ENCODE measurements at places on chromosomes 11 and 22.

DNA sequence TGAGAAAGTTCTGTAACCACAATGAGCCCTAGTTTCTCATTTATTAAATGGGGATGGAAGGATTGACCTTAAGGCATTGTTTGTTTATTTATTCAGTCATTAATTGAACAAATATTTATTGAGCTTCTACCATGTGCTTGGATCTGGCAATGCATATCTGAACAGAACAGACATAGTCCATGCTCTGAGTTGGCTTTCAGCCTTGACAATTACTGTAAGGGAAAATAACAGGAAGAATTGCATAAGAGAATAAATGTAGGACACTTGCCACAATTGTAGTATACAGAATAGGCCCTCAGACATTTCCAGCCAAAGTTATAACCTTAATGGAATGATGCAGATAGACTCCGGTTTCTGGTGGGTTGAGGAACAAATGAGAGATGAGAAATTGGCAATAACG, 160.5 kb upstream of the TTC12 start:
- no peak for DNase-seq

- no peak for DNase-seq
These were observed 4.7 kb upstream of the RANBP1 start for GRCh38 chr22:20111045-20111688.

DNA sequence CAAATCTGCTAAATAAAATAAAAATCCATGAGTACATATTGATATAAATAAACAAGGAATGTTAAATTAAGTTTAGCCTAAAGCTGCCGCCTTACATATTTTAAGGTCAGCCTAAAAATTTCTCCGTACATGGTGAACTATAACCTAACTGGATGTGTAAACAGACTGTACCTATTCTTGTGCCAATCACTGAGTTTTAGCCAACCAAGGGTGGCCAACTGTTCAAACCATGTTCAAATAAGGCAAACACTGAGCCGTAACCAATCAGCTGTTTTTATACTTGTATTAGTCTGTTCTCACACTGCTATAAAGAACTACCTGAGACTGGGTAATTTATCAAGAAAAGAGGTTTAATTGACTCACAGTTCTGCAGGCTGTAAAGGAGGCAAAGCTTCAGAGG, 8.6 kb upstream of the QSER1 start:
- DNase-seq: no peak

- no peak for DNase-seq
These were observed 31.3 kb downstream of the CARD18 start for GRCh38 chr11:105108247-105108646.

GRCh38 chr11:64511966-64512365, 79.1 kb upstream of the SLC22A12 start:
- DNase-seq: no peak

DNA sequence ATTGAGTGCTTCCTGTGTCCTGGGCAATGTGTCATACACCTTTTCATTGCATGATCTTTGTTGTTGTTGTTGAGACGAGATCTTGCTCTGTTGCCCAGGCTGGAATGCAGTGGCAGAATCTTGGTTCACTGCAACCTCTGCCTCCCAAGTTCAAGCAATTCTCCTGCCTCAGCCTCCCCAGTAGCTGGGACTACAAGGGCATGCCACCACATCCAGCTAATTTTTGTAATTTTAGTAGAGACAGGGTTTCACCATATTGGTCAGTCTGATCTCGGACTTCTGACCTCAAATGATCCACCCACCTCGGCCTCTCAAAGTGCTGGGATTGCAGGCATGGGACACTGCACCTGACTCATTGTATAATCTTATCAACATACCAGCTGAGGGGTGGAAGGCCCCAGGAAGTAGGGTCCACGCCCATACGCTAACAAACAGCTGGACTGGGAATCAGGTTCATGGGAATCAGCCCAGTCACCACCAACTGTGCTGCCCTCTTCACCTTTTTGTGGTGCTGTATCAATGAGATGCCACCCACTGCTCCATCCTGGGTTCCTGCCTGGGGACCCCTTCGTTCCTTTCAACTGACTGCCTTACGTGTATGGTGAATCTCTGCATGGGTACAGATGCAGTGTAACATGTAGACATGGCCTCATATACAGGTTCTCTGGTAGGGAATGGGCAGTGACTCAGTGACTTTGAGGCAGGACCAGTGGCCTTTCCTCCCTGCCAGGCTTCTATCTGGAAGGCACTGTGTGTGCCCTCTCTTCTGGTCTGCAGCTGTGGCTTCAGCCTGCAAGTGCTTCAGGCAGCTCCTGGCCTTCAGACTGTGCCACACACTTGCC, 32.5 kb upstream of the YWHAH start:
- DNase-seq: no peak

GRCh38 chr22:24289741-24290163, 19.1 kb downstream of the SPECC1L start:
- DNase-seq: no peak

GRCh38 chr11:25613865-25614264, 718.1 kb upstream of the ANO3 start:
- DNase-seq: no peak

DNA sequence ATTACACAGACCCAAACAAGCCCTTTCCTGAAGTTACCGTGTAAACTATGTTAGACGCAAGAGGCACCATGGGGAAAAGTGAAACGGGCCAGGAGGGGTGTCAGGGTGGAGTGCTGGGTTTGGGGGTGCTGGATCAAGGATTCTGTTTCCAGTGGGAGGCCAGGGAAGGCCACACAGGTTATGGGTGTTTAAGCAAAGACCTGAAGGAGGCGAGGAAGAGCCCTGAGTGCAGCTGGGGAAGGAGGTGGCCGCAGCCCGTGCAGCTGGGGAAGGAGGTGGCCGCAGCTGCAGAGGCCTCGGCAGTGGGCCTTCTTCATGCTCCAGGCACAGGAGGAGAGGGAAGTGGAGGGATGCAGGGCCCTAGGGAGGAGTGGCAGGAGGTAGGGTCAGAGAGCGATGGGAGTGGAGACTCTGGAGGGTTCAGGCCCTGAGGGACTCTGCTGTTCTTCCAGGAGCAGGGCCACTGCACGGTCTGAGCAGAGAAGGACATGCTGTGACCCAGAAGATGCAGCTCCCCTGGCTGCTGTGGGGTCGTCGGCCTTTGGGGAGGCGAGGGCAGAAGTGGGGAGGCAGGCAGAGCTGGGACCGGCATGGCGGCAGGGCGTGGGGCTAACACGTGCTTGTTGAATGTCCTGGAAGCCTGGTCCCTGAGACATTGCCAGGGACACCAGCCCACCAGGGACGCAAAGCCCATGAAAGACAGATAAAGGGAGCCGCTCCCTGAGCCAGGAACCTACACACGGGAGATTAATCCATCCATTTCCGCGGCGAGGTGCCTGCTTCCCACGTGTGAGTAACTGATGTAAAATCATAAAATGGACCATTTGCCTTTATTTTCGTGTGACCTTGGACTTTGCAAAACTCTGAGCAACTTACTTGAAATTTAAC, 1049.1 kb downstream of the BRD1 start:
- DNase-seq: no peak

GRCh38 chr11:75594211-75594610, 32.2 kb downstream of the SERPINH1 start:
- no peak for DNase-seq

DNA sequence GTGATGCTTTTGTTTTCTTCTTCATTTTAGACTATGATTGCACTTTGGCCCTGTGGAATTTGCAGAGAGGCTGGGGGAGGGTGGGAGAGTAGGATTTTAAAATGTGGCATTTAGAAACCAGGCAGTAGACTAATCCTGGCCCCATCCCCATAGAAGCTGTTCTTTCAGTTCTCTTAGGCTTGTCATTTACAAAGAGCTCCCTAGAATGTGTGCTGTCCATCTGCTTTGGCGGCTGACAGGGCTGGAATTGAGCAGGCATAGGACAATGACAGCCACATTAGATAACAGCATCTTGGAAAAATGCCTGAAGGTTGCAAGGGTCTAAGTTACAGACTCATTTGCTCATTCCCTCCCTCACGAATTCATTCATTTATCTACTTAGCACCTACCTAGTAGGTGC, 9.8 kb downstream of the INSC start:
- no peak for DNase-seq

GRCh38 chr11:89516496-89516895, 25.3 kb upstream of the NOX4 start:
- DNase-seq: no peak

DNA sequence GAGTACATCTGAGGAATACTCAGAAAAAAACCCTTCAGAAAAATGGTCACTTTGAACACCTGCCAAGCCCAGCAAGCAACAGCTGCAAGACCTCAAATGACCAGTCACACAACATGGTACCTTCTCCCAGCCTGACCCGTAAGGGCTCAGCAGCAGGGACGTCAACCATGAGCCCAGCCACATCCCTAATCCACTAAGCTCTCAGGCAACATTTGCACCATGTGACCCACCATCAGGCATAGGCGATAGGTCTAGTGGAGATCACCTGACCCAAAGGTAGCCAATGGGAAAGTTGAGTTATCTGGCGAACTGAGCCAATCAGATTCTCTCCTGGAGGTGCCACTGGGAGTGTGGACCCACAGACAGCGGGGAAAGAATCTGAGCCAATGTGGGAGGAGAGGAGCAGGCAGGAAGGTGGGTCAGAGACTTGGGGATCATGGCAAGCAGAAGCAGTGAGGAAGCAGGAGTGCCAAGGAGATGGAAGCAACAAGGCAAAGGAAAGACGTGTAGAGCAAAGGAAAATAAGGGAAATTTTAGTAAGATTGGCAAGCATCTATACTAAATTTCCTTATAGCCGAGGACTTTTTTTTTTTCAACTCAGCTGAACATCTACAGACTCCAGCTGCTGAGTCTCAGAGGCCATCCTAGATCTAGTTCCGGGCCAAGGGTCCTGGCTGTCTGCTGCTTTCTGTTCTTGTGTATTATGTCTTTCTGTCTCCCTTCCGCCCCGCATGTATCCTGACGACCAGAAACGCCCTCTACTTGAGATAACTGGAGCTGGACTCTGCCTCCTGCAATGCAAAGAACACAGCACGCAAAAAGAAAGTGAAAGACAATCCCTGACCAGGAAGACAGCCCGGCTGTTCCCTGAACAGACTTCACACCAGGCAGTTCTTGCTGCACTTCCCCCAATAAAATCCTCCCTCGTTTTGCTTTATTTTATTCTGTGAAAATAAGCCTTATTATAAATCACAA, 11.0 kb upstream of the PLAAT2 start:
- no peak for DNase-seq

GRCh38 chr22:27558658-27559371, 242.7 kb downstream of the MN1 start:
- no peak for DNase-seq

GRCh38 chr11:47480762-47481161, 31.8 kb upstream of the RAPSN start:
- no peak for DNase-seq

DNA sequence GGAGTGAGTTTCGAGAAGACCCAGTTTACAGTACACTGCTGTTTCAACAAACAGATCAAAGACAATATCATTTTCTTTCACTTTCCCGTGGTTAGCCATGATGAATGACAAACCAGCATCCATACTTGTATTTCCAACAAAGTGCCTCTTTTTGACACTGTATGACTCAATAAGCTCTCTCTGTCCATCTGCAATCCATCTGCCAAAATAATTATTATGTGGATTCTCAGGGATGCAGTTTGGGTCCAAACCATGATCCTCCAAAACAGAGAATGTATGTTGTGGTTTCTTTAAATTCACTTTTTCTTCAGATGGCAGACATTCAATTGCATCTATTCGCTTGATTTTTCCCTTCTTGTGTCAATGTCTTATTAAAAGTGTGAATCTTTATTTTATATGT, 37.8 kb upstream of the RASD2 start:
- no peak for DNase-seq

DNA sequence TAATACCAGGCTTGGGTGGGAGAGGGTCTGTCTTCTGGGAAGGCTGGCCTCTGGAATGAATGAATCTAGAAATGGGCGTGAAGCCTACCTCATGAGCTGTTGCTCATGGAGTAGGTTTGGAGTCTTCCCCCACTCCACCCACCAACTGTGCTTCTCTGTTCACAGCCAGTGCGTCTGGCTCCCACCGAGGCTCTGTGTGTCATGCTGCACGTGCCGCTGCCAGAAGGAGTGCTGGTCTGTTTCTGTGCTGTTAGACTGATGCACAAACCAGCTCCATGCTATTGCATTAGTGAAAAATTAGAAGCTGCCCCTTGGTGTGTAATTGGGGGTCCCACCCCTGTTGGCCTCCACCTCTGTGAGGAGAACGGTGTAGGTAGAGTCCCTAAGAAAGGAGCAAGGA, 132.3 kb upstream of the PARVA start:
- DNase-seq: no peak

- DNase-seq: peak; percentile 82
These were observed 431 bp downstream of the SLC37A2 start for GRCh38 chr11:125063429-125064043.

DNA sequence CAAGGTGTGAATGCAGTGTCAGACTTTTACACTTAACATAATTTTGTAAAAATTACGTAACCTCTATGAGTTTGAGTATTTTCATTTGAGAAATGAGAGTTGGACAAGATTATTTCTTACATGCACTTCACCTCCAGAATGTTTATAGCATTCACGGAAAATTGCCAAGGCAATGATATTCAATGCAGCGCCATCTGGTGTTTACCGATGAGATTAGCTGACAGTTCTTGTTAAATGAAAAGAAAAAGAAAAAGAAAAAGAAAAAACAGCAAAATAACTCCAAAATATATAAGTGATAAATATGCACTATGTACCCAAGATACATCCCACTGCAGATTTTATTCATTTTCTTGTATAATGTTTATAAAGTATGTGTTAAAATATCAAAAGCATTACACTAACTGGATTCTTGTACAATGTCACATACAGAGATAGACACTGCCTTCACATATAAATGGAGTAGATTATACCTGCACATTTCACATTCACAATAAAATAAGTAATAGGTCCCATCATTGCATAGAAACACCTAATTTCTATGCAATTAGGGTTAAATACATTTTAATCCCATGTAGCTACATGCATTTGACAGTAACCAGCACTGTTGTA, 976.3 kb upstream of the FAT3 start:
- DNase-seq: no peak

- DNase-seq: peak; percentile 29
These were observed 116.4 kb downstream of the CASP12 start for GRCh38 chr11:104781719-104782376.

- no peak for DNase-seq
These were observed 583 bp downstream of the TAF1D start for GRCh38 chr11:93740730-93741093.

DNA sequence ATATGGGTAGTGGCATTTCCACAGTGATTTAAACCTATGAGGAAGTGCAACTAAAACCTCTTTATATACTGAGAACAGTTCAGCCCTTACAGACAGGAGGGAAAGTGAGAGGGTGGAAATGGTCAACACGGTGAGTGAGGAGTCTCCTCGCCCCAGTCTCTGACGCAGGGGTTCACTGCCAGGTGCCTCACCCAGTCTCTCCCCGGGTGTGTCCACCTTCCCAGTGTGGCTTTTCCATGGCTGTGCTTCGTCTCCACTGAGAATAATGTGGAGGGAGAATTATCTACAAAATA, 116.6 kb upstream of the TOP3B start:
- no peak for DNase-seq

GRCh38 chr11:2186669-2187279, 15.2 kb upstream of the TH start:
- no peak for DNase-seq

GRCh38 chr11:10856689-10857458, 979 bp downstream of the ZBED5 start:
- no peak for DNase-seq

All from H1 (cell line).